Stimulated activated CD8-positive, alpha-beta memory T cell treated with anti-CD3 and anti-CD28 coated beads, Interleukin-15, amount 100 ng/mL, for 1 hour (primary cell): ENCODE measurements at places on chromosomes 2 and 18.

- no peak for DNase-seq
These were observed 64.1 kb upstream of the CNGA3 start for GRCh38 chr2:98282109-98282508.

GRCh38 chr2:42558827-42559226 lies 9.6 kb upstream of the MTA3 start:
- DNase-seq, result no peak

DNA sequence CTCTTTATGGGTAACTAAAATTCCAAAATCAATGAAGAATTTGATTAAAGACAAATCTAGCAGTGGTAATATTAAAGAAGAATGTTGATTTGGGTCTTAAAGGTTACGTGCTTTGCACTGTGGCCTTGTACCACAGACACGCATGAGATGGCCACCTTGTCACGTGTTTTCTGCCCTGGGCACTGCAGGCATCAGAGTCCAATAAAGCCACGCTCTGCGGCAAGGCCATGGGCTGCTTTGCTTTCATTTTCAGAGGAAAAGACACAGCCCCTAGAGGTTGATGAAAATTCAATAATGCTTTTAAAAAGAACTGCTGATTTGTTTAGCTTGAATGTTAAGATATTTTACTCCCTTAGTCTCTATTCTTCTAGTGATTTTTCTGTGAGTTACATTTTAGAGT lies 30.4 kb downstream of the AOX1 start:
- DNase-seq, result no peak

GRCh38 chr2:46194856-46195255 lies 102.4 kb upstream of the EPAS1 start:
- no peak for DNase-seq

DNA sequence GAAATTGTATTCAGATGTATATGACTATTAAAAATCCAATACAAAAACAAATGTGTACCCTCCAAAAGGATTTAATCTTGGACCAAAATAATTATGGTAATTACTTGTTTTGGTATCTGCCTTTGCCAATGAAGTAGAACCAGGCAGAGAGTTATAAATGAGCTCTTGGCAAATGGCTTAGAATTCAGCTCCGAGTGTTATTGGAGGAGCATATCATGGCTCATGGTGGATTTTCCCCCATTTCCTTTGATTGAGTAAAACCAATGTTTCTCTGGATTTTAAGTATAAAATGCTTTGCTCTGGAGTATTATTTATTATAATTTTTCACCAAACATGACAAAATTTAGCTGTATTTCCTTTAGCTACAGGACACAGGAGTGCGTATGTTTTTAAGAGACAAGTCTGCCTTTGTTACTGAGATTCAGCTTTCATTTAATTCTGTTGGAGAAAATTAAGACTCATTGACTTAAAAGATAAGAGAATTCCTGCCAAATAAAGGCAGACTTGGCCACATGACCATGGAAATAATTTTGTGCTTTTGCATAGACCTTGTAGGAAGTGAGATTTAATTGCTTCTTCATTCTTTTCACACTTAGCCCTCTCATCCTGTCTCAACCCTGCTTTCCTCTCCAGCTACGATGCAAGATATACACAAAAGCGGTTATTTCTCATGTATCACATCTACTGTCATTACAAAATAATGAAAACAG lies 281.0 kb upstream of the SOX11 start:
- no peak for DNase-seq

GRCh38 chr2:25355270-25355669 lies 13.5 kb upstream of the DNMT3A start:
- no peak for DNase-seq

- DNase-seq, result no peak
These were observed 24.1 kb upstream of the TMEM178A start for GRCh38 chr2:39641635-39642034.

- DNase-seq, result peak; percentile 21
These were observed 2.6 kb upstream of the GPR35 start for GRCh38 chr2:240622531-240623235.

GRCh38 chr2:10222-10875 lies 36.0 kb downstream of the FAM110C start:
- no peak for DNase-seq

DNA sequence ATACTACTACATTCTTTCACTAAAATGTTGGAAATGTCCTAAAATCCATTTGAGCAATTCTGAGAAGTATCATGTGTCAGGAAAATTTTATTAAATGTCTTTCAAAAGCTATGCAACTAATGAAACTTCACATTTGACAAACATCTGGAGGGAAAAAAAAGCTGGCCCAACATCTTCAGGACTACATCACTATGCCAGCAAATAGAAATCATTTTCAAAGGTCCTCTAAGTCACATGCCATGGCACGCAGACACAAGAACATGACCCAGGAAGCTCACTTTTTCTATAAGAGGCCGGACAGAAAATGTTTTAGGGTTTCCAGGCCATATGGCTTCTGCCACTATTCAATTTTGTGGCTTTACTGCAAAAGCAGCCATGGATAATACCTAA lies 11.6 kb downstream of the KANSL3 start:
- DNase-seq, result no peak

DNA sequence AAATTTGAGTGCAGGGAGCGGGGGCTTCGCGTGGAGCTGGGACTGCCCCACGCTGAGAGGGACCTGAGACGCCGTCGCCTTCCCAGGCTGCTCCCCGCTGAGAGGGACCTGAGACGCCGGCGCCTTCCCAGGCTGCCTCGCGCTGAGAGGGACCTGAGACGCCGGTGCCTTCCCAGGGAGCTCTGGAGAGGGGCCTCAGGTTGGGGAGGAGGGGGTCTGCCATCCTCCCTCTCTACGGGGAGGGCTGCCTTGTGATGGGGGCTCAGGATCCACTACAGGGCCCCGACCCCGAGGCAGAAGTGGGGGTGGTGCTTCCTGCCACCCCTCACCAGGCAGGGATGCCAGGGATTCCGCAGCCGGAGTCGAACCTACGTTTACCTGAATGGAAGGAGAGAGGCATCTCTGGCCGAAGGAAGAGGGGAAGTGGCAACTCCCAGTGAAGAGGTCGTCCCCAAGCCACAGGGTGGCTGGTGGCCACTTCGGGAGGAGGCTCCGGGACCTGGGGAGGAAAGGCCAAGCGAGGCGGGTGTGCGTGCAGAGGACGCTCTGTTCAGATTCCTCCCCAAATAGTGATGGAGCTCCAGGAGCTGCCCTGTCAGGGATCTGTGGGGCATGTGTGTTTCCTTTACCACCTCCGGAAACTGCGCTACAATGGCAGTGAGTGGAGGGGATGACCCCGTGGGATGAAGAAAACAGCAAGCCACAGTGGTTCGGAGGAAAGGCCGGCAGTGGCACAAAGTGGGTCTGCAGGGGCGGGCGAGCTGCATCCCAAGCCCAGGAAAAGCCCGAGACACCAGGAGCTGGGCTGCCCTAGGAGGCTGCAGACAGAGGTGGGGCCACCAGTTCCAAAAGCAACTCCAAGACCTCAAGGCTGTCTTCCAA lies 108.2 kb upstream of the CTDP1 start:
- DNase-seq, result no peak

- DNase-seq, result no peak
These were observed 33.2 kb downstream of the RAPH1 start for GRCh38 chr2:203501873-203502272.

DNA sequence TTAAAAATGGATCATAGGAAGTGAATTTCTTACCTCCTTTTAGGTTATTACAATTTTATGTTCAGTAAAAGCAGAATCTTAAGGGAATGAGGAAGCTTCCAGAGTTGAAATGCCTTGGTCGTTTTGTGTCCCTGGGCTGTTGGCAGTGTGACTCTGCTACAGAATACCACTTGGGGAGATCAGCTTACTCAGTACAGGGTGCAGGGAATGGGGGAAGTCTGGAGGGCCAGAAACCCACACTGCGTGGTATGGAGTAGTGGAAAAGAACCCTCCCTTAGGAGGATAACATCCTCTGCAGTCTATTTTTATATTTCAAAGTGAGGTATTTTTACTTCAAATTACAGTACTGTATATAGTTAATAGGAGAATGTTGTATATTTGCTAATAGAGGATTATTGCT lies 51.1 kb downstream of the R3HDM1 start:
- DNase-seq, result no peak

DNA sequence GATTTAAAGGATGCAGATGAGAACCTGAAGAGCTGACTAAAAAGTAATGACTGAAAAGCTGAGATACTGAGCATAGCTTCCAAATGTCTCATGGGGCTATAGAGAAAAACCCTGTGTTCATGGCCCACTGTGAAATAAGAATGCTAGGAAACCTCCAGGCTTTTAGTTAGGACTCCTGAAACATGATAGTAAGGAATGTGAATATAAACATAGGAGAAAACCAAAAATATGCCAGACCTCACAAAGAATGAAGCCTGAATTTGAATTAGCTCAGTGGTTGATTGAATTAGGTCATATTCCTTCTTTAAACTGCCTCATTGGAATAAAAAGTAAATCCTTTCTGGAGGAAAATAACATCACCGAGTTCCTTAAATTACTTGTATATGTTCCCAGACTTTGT lies 194.5 kb upstream of the NXPH2 start:
- no peak for DNase-seq

DNA sequence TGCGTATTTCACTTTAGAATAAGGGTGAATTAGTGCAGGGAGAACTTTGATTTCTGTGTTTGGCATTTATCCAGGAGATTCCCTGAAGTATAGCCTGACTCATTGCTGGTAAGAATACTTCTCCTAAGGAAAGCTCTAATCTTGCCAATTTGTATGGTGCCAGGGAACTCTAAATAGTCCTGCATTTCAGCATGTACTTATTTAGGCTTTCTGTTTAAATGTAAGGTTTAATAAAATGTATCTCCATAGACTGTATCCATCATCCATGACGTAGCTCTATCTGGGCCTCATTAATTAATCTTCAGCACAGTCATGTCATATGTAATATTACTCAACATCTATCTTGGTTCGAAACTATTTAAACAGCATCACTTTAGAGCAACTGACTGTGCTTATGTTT lies 127.7 kb downstream of the DOK6 start:
- DNase-seq, result no peak

DNA sequence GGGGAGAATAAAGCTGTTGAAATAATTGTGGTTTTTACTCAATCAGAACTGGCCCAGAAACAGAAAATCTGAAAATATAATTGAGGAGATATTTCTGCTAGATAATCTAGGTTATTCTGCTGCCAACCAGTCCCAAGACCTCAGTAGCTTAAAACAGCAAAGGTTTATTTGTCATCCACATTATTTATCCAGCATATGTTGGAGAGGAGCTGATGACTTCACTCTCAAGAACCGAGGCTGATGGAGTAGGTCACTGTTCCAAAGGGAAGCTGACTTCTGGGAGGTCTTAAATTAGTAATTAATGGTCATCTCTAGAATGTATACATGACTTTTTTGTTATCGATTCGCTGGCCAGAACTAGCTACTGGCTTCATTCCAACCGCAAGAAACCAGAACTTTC lies 124.8 kb upstream of the CTNNA2 start:
- no peak for DNase-seq

DNA sequence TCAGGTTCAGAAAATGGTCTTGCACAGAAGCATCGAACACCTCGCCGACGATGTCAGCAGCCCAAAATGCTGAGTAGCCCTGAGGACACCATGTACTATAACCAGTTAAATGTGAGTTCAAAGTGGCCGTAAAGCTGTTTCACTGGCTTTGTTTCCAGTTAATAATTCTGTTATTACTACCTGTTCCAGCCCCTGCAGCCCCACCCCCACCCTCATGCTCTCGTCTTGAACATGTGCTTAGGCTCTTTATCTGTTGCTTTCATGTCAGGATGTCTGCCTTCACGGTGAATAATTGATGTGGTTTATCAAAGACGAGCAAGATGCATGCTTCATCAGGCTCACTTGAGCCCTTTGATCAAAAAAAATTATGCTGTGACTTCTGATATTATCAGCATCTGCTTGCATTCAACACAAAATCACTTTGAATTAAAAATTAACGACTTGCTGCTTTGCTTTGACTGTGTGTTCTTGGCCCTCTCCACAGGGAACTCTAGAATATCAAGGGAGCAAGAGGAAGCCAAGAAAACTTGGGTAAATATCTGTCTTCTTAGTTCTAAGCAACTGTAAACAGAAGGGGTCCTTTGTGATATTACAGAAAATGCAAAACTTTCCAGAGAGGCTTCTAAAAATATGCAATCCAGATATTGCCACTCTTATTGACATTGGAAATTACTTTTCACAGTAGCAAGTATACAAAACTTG lies 63.4 kb upstream of the SP5 start:
- peak; percentile 1 for DNase-seq

GRCh38 chr18:68035774-68036522 lies 519.4 kb upstream of the DSEL start:
- DNase-seq, result no peak

DNA sequence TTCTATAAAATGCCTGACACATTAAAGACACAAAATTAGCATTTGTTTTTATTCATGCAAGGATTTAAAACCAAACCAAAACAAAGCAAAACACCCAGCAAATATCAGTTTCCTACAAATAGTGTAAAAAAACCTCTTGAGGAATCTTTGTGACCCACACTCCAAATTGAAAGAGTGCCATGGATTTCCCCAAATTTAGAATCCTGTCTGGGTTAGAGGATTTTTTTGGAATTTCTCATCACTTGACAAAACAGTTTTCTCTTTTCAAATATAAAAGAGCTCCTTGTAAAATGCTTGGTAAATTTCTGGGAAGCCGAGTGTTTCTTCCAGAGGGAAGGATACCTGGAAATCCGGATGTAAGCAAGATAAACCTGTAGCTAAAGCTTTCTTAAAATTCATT lies 1.7 kb upstream of the FN1 start:
- no peak for DNase-seq

GRCh38 chr2:177635696-177636095 lies 243.1 kb downstream of the AGPS start:
- no peak for DNase-seq

- no peak for DNase-seq
These were observed 55.5 kb downstream of the PRKCE start for GRCh38 chr2:45707006-45707405.

GRCh38 chr18:37313624-37314023 lies 252.0 kb downstream of the CELF4 start:
- no peak for DNase-seq

DNA sequence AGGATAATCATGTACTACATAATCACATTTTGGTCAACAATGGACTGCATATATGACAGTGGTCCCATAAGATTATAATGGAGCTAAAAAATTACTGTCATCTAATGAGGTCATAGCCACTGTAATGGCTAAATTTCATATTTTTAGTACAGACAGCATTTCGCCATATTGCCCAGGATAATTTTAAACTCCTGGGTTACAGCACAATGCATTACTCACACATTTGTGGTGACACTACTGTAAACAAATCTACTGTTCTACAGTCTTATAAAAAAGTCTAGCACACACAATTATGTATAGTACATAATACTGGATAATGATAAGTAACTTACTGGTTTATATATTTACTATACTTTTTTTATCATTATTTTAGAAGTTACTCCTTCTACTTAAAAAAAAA lies 12.8 kb downstream of the EIF2AK2 start:
- no peak for DNase-seq

GRCh38 chr2:183059561-183059960 lies 19.0 kb upstream of the DUSP19 start:
- no peak for DNase-seq

GRCh38 chr18:48572402-48573126 lies 33.7 kb downstream of the CTIF start:
- no peak for DNase-seq
